ENCODE measurements at places on chromosomes 1 and 21.

- no peak for DNase-seq
These were observed 19.8 kb downstream of the DBT start for GRCh38 chr1:100229681-100230443.

DNA sequence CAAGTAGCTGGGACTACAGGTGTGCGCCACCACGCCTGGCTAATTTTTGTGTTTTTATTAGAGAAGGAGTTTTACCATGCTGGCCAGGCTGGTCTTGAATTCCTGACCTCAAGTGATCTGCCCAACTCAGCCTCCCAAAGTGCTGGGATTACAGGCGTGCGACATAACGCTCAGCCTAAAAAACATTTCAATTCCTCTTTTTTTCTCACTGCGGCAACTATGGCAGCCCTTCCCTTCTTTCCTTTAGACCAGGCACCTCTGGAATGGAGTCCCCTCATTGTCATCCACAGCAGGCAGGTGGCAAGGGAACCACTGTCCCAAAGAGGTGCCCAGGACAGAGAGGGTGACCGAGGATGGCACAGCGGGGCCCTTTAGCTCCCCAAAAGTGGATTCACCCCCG lies 14.1 kb downstream of the CEP104 start:
- no peak for DNase-seq

DNA sequence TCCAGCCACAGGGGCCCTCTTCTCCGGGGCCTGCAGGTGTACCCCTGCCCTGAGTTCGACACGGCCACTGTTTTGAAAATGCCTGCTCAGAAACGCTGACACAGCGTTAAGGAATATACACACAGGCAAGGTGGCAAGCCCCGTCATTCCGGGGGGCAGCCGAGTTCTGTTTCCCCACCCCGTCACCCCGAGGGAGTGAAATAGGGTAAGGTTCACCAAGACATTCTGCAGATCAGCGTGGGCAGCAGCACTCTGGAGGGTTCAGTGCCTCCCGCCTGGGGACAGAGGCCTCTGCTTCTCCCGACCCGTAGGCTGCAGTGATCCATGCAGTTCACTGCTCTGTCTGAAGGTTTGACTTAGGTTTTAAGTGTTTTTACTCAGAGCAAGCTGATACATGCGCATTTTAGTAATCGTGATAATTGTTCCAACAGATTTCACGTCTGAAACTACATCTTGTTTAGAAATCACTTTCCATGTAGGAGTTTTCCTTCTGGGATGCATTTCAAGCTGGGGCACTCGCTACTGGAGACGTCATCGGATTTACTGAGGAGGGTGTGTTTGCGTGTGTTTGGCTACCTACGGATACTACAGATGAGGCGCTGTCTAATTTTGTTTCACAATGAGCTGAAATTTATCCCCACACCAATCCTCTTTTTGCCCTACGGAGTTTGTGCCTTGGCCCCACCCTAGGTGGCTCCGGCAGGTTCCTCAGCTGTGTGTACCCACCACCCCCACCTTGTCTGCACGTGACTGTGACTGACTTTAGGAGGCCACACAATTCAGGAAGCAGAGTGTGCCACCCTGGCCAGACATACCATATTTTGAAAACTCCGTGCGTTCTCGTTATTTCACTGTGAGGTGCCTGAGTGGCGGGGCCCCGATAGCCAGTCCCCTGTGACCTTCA lies 63.5 kb downstream of the AGPAT3 start:
- DNase-seq = no peak

- DNase-seq = no peak
These were observed 56.0 kb downstream of the PRDM15 start for GRCh38 chr21:41823166-41823565.

GRCh38 chr1:180928331-180929230 lies 15.9 kb downstream of the KIAA1614 start:
- DNase-seq = no peak

- no peak for DNase-seq
These were observed 43.2 kb downstream of the RCSD1 start for GRCh38 chr1:167673265-167673664.
